ENCODE measurements at places on chromosomes 12 and 14.

DNA sequence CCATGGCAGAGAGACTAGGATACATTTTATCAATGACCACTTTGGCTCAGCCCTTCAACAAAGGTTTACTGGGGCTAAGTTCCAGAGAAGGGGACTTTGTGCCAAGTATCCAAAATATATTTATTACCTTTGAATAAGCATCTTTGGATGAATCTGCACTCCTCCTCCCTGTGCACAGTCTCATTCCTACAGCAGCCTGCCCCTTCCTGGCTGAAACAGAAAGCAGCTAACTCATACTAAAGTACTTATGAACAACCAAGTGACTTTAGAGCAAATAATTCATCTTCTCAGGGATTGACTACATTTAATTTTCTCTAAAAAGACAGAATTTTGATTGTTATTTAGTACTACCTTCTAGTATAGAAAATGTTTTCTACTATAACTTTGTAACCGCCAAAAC lies 47.8 kb upstream of the ETV6 start:
- DNase-seq = no peak

DNA sequence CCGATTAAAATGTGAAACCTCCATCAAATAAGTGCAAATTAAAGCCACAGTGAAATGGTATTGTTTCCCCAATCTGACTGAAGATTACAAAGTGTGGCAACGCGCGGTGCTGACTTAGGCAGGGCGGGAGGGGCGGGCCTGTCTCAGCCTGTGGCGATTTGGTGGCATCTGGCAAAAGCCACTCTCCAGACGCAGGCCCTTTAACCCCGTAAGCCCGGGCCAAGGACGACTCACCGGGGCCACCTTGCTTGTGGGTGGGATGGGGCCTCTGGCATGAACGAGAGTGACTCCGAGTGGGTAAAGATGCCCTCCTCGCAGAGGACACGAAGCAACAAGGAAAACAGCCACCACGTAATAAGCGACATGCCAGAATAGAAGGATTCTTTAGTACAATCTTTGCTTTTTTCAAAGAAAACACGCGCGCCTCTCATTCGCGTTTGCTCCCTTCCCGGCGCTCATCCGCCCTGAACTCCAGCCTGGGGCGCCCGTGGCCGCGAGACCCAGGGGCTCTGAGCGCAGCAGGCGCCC lies 815 bp downstream of the DEGS2 start:
- DNase-seq = no peak

- DNase-seq = peak; percentile 42
Measured at GRCh38 chr12:53233671-53234121, 1.7 kb upstream of the RARG start.

DNA sequence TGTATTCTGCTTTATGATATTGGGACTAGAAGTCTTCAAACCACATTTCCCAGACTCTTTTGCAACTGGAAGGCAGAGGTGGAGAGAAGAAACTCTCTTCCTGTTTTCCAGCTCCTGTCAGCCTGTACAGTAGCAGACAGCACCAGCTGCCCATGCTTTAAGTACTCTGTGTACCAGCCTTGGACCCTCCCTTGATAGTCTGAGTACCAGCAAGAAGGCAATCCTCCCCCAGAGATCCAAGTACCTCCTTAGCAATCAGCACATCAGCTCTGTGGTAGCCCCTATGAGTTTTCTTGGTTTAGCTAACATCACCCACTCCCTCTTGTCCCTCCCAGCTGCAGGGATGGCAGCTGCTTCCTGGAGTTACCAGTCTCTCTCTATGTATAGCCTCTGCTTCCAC lies 56.3 kb downstream of the STXBP6 start:
- DNase-seq = no peak

DNA sequence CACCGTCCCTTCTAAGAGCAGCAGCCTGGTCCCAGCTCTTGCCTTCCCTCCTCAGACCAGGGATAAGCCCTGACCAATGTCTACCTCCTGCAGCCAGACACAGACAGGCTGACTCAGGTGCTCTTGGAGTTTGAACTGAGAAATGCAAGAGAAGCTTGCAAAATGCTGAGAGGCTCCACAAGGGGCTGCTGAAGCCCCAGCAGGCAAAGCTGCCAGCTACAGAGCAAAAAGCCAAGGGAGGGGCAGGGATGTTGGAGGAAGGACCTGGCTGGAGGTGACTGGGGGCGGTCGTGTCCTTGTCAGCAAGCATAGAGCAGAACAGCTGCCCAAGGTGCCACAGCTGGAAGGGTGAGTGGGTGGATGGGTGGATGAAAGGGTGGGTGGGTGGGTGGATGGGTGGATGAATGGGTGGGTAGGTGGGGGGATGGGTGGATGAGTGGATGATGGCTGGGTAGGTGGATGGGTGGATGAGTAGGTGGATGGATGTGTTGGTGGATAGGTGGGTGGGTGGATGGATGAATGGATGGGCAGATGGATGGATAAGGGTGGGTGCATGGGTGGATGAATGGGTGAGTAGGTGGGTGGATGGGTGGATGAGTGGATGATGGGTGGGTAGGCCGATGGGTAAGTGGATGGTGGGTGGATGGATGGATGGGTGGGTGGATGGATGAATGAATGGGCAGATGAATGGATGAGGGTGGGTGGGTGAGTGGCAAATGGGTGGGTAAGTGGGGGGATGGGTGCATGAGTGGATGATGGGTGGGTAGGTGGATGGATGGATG lies 4.0 kb upstream of the INF2 start:
- DNase-seq = no peak
